ENCODE measurements at places on chromosomes 6 and 20. TPM values are rescaled to one million over a fixed set of nuclear protein-coding genes. Genes with fewer than 3 reads are reported as not detected.
A peak's percentile ranks its signal among the peaks of the same experiment; 100 is the strongest.

SERINC3 gene
- total RNA-seq: 121 TPM

DNA sequence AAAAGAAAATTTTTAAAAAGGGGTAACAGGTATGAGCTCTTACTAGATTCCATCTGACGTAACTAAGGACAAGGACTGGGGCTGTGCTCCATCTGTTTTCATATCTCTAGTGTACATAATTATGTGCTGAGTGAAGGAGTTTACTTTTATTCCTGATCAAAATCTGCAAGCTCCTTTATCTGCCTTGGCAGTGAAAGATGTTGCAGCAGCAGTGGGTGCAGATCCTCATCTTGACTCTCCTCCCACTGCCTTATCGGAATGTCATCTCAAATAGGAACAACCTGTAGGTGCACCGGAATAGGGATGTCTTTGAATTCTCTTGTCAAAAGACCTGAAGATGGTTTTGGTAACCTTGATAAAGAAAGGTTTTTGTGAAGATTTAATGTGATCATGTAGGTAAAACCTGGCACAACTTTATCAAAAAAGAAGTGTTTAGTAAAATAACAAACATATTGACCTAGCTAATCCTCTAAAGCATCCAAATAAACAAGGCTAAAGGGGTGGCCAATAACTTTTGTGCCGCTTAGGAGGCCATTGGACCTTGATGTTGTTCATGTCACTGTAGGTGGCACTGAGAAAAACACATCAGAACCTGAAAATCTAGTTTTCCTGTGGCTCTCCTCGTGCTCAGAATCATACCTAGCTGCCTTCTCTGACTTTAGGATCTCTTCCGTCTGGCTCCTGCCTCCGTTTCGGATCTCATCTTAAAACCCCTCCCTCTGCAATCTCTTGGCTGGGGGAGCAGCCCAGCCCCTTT is 19.0 kb upstream of the SLC16A10 start:
- H3K27ac ChIP-seq: no peak overlapping the region
- no peak for DNase-seq
- H3K4me3 ChIP-seq: no peak overlapping the region
- peaks cover 36% of the 10 kb centered on the region for H3K27me3 ChIP-seq

DNA sequence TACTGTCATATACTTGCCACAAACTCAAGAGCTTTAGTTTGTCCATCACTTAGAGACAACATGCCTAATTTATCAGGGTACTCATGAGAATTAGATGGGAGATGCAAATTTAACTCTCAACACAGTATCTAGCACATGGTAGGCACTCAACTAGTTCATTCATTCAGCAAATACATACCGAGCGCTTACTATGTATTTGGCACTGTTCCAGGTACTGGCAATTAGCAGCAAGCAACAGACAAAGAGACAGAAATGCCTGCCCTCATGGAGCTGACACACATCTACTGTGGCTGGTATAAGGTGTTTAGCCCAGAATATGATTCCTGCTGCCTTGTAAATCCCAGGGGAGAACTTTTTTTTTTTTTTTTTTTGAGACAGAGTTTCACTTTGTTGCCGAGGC is 4.8 kb downstream of the MICAL1 start:
- H3K27ac ChIP-seq: no peak overlapping the region
- H3K4me3 ChIP-seq: no peak overlapping the region
- peaks cover 18% of the 10 kb centered on the region for H3K4me1 ChIP-seq
- H3K27me3 ChIP-seq: no peaks in the 10 kb centered on the region

SLC24A3 gene
- total RNA-seq: not detected

DNA sequence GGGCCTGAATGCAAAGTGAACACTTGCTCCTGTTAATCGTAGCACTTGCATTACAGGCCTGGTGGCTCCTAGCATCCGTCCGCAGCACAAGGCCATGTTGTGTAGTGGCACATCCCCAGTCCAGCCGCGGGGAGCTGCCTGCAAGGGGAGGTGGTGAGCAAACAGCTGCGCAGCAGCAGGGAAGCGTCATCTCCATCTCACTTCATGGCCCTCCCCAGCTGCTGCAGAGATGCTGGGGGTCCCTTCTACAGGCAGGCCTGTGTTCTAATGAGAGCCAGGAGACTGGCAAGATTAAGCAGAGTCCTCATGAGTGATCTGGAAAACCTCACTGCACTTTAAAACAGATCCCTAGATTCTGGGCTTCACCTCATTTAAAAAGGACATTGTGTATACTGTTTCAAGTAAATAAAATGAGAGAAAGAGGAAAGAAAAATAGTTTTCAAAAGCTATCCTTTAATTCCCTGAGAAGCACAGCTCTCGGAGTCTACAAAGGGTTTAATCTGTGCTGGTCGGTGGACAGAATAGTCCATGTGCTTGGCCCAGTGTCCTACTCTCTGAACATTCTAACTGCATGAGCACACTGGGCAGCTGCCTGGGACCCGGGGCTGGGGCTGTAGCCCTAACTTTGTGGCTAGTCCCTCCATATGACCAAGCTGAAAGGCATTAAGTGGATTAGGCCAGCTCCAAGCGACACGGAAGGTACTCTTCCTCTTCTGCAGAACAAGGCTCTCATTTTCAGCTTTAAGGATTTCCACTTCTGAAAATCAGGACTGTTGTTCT is 125.8 kb downstream of the LY86 start:
- H3K36me3 ChIP-seq: no peaks in the 10 kb centered on the region
- no peak for DNase-seq

DNA sequence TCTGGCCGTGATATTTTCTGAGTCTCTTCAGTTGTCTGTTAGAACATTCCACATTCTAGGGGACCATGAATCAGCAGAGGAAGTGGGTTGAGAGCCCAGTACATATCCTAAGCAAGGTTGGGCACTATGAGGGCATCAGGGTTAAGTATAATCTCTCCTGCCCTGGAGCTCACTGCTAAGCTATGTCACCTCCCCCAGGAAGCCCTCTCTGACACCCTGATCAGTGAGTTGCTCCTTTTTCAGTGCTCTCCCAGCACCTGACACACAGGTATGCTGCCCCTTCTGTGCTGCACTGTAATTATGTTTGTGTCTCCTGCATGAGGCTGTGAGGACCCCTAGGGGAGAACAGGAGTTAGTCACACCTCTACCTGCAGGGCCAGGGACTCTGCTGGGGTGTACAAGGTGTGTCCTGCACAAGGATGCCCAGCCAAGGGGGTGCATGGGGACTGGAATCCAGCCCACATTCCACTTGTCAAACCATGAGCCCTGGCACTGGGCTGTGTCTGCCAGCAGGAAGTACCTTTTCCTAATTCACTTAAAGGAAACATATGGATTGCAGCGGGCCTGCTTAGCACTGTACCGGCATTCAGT is 3.9 kb downstream of the RAB44 start:
- peaks cover 8% of the 10 kb centered on the region for H3K27me3 ChIP-seq
- H3K36me3 ChIP-seq: no peaks in the 10 kb centered on the region
- H3K4me3 ChIP-seq: no peak overlapping the region
- DNase-seq: no peak
- H3K27ac ChIP-seq: no peak overlapping the region

DNA sequence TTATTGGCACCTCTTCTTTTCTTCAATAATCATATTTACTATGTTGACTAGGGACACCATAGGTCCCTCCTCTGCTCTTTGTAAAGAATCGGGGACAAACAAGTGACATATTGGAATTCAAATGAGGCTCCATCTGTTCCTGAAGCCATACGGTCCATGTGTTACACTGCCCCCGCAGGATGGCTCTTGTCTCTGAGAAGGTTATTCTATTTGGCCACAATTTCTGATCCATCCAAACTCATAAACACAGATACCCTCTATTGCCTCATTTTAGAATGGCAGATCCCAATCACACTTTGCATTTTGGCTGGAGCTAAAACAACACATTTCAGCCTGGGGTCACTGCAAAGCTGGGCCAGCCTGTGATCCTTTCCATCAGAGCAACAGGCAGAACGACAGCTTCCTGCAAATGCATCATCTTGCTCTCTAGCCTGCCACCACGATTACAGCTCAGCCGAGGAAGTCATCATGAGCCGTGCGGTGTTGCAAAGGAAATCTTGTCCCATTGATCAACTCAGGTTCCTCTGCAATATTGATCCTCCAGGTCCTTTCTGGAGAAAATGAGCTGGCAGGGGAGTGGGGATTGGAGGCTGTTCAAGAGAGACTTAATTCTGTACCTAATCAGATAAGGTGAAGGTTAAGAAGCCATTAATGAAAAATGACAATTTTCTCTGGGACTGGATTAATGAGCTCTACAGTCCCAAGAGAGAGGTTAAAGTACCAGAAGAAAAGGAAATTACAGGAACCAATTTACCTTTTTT is 73.1 kb downstream of the AGPAT4 start:
- H3K4me1 ChIP-seq: no peaks in the 10 kb centered on the region
- no peak overlapping the region for H3K27ac ChIP-seq
- H3K4me3 ChIP-seq: no peak overlapping the region

SLA2 gene
- total RNA-seq: not detected

DNA sequence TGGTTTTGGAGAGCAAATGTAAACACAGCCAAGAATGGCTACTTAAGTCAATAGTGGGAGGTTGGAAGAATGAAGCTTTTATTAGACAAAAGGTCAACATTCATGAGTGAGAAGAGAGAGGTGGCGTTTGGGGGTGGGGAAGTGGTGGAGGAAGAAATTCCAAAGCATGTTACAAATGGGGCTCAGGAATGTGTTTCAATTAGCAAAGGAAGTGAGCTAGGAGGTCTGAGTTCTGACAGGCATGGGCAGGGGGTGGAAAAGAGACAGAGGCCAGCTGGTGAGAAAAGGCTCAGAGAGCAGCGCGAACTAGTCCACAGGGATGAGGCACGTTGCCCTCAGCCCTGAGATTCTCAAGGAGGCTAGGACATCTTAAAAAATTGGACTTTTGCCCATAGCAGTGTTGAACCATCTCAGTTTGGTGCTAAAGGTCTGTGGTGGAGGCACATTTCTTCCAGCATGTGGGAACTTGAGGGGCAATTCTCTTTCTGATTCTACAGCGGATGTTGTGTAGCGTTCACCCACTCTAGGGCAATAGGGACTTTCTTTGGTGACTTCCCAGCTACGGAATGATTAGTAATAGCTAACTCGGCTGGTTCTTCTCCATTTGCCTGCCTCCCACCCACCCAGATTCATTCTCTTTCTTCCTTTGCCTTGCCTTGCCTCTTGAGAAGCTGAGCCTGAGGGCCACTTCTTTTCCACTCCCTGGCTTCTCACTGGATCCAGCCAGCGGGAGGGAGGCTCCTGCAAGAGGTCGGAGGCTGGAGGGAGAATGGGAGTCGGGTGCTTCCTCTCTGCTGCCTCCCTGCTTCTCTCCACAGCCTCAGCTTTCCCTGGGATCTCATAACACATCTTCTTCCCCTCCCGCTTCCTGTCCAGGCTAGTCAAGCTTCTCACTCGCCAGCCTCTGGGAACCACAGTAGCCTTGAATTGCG is 45.1 kb upstream of the NEDD9 start:
- peak overlapping the region; percentile 16 for H3K4me3 ChIP-seq
- peaks cover 36% of the 10 kb centered on the region for H3K4me1 ChIP-seq
- H3K27ac ChIP-seq: peak overlapping the region; percentile 93
- H3K36me3 ChIP-seq: no peaks in the 10 kb centered on the region

DNA sequence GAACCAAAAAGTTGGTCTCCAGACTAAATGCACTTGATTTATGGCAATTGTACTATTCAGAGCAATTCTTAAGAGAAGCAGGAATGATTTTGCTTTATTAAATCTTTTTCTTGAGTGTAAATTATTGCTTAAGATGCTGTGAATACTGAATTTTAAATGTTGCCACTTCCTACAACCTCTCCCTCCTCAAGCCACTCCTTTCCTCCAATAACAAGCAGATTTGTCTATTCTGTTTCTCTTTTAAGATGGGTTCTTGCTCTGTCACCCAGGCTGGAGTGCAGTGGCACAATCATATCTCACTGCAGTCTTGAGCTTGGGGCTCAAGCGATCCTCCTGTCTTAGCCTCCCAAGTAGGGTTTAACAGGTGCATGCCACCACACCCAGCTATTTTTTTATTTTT is 65.3 kb downstream of the SESN1 start:
- DNase-seq: no peak
- no peaks in the 10 kb centered on the region for H3K36me3 ChIP-seq
- no peak overlapping the region for H3K4me3 ChIP-seq

DNA sequence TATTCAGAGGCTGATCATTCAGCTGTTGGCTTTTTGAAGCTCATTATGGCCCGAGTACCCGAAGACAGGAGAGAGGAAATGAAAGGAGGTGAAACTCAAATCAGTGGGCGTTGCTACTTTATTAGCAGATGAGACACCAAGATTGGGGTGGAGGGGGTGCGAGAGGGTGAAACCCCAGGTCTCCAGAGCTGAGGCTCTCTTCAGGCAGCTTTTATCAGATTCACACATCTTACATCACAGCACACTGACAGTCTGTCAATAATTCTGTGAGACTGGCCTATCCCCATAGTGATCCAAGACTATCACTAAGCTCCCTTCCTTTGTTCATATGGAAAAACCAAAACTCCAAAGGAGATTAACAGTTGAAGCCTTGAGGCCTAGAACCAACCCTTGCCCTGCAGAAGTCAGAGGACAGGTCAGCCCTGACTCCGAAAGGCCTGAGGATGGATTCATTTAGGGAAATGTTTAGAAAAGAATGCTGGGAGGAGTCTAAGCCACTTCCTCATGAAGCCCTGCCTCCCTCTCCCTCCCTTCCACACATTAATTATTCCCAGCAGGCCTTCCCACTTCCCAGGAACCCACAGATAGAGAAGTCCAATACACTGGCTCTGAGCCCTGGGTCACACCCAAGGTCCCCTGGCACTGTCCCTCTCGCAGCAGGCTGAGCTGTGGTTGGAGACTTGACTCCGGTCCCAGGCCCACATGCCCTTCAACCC is 23.2 kb downstream of the TRERF1 start:
- peaks cover 5% of the 10 kb centered on the region for H3K36me3 ChIP-seq
- H3K27me3 ChIP-seq: no peaks in the 10 kb centered on the region
- no peak for DNase-seq
- H3K4me3 ChIP-seq: no peak overlapping the region

ADGRG6 gene
- total RNA-seq: 2.5 TPM

ZBP1 gene
- total RNA-seq: not detected

DNA sequence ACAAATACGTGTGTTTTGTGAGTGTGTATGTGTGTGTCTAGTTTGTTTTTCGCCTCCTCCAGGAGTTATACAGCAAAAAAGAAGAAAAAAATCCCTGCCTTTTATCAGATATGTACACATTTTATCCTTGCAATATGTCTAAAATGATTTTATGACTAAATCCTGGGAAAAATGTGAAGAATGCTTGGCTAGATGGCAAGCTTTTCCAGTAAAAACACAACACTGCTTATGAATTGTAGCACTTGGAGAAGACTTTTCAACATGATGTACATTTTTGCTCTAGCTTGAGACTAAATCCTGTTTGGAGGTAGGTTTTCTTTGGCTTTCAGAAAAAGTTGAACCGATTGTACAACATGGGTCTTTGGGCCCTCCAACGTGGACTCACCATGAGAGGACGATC is 160.2 kb downstream of the GMPR start:
- H3K4me3 ChIP-seq: peak overlapping the region; percentile 23
- no peaks in the 10 kb centered on the region for H3K27me3 ChIP-seq
- peak overlapping the region; percentile 84 for H3K27ac ChIP-seq
- peaks cover 74% of the 10 kb centered on the region for H3K4me1 ChIP-seq
- H3K36me3 ChIP-seq: peaks cover 3% of the 10 kb centered on the region

GRCh38 chr6:37393381-37393929 is 39.6 kb upstream of the CMTR1 start:
- no peaks in the 10 kb centered on the region for H3K27me3 ChIP-seq
- H3K27ac ChIP-seq: no peak overlapping the region
- H3K4me1 ChIP-seq: no peaks in the 10 kb centered on the region
- no peak overlapping the region for H3K4me3 ChIP-seq

TMEM74B gene
- 0.65 TPM for total RNA-seq

FOXA2 gene
- total RNA-seq: not detected

GRCh38 chr6:20403766-20404640 is 2.3 kb downstream of the E2F3 start:
- peaks cover 29% of the 10 kb centered on the region for H3K4me1 ChIP-seq
- no peak for DNase-seq
- peaks cover 2% of the 10 kb centered on the region for H3K36me3 ChIP-seq
- H3K27ac ChIP-seq: peak overlapping the region; percentile 91
- no peaks in the 10 kb centered on the region for H3K27me3 ChIP-seq

Measured in chondrocyte (in vitro differentiated cells).